ENCODE measurements at places on chromosomes 3 and 15.

DNA sequence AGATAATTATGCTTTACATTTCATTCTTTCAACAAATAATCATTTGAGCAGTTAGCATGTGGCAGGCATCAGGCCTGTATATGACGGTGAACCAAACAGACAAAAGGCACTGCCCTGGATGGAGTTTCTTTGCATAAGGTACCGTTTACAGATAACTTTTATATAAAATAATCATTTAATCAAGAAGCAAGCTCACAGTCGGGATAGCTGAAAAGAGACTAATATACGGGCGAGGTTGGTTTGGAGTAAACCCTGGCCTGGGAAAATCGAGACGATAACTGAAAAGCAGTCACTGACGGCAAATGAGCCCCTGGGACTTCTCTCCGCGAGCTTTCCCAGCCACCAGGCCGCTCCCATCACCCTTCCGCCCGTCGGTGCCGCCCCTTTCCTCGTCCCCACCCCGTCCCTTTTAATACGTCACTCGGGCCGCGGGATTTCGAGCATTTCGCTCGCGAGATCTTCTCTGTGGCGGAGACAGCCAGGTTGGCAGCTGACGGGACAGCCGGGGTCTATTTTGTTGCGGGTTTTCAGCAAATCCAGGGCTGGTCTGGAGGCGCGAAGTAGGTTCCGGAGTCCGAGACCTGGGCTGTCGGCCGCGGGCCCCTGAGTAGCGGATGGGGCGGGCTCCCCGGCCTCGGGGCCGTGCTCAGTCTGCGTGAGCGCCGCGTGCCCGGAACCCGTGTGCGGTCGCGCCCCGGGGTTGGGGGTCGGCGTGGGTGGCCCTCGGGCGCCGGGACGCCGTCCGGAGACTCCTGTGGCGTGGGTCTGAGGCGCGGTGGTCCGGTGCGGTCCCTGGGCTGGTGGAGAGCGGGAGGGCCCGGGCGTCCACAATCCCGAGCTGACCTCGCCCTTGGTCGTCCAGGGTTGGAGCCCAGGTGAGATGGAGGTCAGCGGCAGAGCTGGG is at the start of gene NMD3:
NMD3 (plus strand) TSS at position 462 of the 904 bp plus-strand sequence. CDS start 703 bp downstream, outside the sequence.
- DNase-seq: peak; percentile 91

DNA sequence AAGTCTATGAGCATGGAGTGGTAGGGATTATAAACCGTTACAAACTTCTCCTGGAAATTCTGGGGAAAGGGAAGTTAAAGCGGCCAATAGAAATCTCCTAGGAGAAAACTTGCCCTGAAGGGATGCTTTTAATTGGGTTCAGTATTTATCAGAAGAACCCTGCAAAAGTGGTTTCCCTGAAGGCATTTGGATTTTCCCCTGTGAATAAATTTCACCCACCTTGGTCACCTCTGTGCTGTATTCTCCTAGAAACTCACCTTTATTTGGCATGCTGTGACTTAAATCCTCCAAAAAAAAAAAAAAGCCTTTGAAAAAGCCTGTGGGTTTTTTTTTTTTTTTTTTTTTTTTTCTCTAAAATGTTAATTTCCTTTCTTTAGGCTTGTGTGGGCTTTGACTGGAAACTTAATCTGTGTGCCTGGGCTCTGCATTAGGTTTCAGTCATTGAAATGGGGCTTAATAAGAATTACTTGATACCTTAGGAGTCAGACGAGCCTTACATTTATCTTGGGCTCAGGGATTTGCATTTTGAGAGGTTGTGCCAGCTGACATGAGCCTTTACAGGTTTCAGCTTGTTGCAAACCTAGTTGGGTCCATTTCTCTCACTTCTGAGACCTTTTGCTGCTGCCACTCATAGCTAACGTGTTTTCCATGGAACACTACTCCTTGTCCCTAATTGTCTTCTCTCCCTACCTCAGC is 22.0 kb downstream of the TGFBR2 start:
- no peak for DNase-seq

GRCh38 chr3:177281292-177282118 is 84.2 kb upstream of the TBL1XR1 start:
- DNase-seq: no peak

DNA sequence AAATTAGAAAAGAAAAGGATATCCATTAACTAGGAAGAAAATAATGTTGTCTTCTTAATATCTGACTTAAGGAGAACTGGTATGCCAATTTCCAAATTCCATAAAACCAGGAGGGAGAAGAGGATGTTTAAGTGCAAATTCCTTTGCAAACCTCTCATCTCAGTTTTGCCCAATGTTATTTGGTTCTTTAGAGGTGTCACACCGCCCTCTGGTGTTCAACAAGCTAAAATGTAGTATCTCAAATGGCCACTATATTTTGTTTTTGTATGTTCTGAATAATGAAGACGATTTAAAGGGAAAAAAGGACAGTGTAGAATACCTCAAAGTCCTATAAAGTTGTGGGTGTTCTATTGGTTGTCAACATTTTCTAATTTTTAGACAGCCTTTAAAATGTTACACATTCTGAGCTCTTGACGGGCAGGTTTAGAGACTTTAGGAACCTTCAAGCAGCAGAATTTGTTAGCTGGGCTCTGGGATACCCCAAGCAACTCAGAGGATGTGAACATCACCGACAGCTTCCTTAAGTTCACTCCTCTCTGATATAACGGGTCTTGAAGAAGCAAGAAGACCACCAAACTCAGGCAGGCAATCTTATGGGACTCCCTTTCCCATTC is 458.3 kb downstream of the MFSD1 start:
- peak; percentile 3 for DNase-seq

DNA sequence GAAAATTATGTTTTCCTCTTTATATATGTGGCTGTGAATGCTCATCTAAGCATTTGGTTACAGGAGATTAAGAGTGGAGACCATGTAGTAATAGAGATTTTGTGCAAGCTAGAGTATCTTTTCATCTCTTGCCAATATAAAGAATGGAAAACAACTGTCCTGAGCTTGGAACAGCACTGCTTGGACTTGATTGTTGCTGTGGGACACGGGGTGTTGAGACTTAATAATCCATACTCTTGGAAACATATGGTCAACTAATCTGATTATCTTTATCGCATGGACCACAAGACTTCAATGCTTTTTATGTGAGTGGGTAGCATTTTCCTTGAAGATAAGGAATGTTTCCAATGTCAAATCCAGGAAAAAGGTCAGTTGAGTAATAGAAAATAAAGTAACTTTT is 806.3 kb downstream of the DIPK2A start:
- no peak for DNase-seq

DNA sequence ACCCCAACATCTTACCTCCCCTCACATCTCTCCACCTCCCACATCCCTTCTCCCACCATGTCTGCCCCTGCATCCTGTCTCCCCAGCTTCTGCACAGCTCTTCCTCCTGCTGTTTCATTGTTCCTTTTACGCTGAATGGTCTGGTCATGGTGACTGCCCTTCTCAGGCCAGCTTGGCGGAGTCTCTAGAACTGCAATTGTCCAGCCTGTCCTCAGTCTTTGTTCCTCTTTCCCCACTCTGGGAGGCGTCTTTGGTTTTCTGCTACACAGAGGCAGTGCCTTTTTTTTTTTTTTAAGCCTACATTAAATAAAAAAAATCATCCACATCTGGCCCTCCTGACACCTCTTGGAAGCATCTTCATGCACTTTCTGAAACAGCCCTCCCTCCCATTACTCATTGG is 49.1 kb upstream of the SEC22A start:
- no peak for DNase-seq

GRCh38 chr15:78130466-78131294 is 565 bp downstream of the CIB2 start:
- no peak for DNase-seq

DNA sequence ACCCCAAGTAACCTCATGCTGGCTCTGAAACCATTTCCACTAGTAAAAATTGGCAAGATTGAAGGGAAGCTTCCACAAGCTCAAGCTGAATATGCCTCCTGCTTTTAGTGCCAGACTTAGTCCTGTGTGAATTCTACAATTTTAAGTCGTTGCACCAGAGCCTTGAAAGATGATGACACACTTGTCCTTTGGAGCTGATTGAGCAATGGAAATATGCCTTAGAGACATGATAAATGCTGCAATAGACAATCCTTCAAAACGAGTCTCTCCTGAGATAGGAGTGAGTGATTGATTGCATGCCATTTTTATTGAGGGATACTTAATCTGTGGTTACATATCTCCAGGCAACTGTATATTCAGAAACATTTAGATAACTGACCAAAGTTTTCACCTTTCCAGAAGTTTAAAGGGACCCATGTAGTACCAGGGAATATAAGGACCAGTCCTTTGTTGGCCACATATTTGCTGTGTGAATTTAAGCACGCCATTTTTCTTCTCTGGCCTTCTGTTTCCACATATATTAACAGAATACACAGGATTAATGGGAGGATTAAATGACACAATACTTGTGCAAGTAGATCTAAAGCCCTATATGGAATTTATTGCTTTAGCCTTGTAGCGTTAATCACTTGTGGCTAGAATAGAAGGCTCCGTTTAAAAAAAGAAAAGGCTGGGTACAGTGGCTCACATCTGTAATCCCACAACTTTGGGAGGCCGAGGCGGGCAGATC is 65.1 kb downstream of the PPARG start:
- no peak for DNase-seq

DNA sequence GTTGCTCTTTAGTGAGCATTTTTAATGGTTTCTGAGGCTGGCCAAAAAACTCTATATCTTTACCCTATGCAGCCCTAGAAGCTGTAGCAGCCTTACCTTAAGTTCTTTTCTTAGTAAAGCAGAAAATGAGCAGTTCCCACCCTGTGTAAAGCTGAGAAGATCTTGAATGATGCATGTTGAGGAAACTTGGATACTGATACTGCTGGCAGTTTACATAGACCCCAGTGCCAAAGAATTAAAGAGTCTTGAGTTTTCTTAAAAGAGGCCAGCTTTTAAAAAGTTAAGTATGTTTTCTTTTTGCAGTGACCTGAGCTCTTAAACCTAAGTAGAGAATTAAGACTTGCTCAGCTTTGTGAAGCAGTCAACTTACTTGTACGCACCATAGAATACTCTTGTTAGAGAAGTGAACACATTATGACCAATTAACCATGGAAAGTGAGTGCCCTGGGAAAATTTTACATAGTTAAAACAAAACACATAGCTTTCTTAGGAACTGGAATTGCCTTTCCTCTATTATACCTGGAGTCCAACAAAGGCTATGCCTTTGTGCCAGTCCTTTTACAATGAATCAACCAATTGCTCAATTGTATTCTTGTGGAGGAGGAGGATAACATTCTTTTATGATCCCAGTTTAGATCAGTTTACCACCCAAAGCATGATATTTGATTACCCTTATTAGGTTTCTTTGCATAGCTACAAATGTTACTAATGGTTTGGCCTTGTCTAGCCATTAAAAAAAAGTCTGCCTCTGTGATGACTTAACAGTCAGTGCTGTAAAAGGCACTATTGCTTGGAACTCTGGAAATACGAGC is 28.4 kb downstream of the PLS1 start:
- no peak for DNase-seq

DNA sequence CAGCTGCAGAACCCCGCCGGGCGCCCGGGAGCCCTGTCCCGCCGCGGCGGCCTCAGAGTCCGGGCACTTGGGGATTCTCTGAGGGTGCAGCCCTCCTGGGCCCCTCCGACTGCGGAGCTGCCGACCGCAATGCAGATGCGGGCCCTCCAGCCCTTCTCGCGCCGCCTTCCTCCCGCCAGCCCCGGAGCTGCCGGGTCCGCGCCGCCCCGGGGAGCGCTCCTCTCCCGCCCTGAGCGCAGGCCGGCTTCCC is 320 bp upstream of the ACAN start:
- no peak for DNase-seq

- no peak for DNase-seq
These were observed 27.4 kb upstream of the IL1RAP start for GRCh38 chr3:190486533-190486864.

DNA sequence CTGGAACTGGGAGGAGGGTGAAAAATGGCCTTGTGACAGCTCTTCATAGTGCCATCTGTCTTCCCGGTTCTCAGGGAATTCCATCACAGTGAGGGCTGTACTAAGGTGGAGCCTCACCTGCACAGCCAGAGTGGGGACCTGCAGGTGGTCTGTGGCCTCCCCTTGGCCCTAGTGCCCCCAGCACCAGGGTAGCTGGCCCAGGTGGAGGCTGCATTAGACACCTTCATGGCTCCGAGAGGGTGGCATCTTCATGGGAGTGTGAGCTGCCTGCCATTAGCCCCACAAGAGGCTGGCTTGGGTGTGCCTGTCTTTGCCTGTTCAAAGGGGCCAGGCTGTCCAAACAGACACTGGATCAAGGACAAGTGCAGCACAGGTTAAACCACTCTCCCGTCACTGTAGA is 95.5 kb upstream of the PRR23E start:
- DNase-seq: no peak

DNA sequence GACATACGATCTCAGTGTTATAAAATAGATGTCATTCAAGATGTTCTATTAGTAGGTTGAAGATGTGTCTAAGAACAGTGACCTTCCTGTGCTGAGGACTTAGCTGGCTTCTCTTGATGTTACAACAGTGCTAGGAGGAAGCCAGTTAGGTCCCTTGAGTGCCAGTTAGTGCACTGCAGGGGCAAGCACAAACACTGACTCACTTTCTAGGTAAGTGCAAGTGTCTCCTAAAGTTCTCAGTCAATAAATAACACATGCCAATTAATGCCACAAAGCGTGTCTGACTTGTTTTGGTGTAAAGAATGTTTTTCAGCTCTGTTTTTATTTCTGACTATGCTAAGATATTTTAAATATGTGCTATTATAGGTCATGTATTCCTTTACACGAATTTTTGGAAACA is 211.8 kb downstream of the NAALADL2 start:
- DNase-seq: no peak

- no peak for DNase-seq
These were observed 120.9 kb downstream of the LIPC start for GRCh38 chr15:58552505-58553364.

DNA sequence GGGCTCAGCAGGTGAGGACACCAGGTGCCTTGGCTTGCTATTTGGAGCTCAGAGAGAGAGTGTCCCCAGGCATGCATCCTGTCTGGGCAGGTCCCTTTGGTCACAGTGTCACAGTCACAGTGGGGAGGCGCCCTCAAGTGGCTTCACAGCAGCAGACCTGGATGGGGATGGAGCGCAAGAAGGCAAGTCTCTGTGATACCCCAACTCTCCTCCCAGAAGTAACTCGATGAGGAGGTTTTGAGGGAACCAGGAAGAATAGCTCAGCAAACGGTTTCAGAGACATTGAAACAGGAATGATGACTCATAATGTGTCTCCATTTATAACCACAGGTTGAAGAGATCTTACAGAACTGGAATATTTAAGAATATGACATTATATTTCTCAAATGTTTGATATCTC is 66.5 kb upstream of the SH3GL3 start:
- peak; percentile 4 for DNase-seq

Data from activated naive CD4-positive, alpha-beta T cell treated with Interleukin-2 at 50 U/mL for 16 hours (primary cell).